ENCODE measurements at places on chromosomes 3 and 15.

DNA sequence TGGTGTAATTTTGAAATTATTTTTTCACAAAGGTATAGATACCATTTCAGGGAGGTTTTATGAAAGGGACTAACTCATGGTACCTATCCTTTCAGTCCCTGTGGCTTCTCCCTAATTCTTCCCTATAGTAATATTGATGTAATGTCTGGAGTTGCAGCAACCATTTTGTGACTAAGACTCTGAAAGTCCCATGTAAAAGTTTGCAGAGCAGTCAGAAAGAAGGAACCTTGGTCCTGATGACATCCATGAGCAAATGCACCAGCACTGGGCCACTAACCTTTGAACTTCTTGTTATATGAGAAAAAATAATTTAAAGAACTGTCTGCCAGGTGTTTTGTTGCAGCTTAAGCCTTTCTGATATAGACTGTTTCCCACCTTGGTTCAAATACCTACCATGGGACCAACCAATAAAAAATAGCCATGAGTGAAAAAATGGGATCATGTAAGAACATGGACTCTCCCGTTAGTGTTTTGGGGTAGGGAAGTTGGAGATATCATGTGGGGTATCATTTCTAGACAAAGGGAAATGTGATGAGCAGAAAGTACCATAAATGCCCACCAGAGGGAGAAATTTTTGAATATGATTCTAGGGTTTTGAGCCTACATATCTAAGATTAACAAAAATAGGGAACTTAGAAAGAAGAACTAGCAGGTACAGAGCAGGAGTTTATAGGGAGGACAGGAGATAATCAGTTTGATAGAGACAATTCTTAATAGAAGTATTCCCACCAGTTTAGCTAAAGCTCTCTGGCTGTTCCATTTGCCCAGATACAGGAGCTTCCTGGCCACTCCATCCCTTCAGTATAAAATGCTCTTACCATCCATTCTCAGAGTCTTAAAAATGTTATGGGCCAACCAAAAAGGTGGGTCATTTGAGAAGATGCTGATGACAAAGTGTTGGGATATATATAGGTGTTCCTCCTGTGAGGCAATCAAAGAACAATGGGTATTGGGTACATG, 3.4 kb upstream of the CPOX start:
- peak; percentile 19 for DNase-seq

DNA sequence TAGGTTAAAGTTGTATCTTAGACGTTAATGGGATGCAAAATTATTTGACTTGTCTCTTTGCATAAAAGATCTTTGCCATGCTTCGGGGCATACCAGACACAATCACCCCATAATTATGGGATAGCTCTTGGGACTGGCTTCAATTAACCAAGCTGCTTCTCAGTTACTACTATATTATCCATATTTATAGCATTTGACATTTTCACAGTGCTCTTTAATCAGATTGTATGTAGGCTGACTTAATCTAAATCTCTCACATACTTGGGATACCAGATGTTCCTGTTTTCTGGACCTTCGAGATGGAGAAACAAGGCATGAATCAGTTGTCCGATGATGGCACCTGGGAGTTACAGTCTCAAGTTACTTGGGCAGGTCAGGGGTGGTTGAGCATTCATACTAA, 27.2 kb upstream of the ABHD17C start:
- no peak for DNase-seq

DNA sequence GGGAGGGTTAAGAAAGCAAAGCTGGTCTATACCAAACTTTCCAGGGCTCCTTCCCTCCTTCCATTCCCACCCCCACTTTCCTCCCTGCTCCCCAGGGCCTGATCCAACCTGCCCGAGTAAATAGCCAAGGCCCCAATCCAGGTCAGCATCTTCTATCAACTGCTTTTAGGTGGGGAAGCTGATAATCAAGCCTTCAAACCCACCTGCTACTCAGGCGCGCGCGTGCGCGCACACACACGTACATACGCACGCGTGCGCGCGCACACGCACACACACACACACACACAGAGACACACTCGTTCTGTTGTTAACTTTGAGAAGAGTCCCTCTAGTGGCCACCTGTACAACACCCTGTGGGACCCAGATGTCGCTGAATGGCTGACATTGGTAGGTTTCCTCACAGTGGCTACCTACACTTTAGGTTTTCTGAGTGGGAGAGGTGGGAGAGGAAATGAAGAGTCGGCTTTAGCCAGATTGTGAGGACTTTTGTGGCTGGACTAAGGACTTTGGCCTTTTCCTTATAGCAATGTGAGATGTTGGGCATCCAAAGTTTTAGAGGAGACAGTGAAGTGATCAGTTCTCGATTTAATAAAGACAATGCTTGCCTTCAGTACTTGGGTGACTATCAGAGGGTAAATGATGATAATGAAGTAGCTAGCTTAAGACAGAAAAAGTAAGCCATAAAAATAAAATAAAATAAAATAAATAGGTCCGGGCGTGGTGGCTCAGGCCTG, 179.9 kb upstream of the C2CD4B start:
- DNase-seq = peak; percentile 46

GRCh38 chr3:172511783-172512762, 11.2 kb downstream of the TNFSF10 start:
- peak; percentile 66 for DNase-seq

DNA sequence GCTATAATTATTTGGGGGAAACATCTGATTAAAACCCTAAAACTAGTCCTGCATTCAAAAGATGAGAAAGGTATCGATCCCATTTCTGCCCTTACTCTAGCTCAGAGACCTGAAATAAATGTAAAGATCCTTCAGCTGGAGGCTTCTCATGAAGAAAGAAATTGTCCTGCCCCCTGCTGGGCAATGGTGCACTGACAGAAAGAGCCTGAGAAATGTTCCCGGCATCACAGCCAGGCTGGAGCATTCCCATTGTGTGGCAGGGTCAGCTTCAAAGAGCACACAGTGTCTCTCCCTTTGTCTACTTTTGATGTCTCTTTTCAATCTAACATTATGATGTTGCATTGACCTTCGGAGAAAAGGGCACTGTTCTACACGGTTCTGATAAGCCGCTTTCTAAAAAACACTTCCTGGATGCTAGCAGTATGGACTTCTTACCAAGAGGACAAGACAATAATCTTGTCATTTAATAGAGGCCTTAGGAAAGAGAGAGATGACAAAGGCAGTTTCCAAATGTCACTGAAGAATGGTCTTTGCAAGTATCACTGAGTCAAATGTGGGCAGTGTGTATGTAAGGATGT, 287.5 kb downstream of the MAGI1 start:
- no peak for DNase-seq

DNA sequence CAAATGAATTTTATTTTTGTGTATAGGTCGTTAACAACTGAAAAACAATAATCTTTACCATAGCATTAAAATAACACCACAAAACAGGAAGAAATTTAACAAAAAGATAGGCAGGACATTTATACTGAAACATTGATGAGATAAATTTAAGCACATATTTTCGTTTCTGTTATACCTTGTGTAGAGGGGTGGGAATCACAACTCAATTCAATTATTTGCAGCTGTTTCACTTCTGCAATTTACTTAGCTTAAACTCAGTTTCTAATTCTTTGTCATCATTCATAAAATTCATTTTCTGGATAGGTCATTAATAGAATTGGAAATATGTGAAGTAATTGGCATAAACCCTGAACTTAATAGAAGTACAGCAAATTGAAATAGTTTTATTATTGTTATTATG, 42.3 kb downstream of the TP63 start:
- no peak for DNase-seq

DNA sequence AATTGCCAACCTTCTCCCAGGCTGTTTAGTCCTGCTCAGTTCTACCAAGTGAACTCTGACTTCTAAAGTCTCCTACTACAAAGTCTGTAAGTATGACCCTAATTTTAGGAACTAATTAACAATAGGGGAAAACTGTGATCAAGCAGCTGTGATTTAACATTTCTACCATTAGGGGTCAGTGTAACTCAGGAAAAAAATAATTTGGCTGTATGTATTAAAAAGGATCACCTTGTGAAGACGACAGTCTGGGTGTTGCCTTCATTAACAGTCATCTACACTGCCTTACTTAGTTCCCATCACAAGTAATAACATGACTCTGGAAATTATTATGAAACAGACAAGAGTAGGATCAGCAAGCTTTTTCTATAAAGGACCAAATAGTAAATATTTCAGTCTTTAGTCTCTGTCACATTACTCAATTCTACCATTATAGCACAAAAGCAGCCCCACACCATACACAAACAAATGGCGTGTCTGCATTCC, 4.2 kb upstream of the NPHP3 start:
- DNase-seq = no peak

- no peak for DNase-seq
These were observed 407.3 kb downstream of the TBL1XR1 start for GRCh38 chr3:176789947-176790346.

GRCh38 chr15:89814112-89814742, 425 bp downstream of the ANPEP start:
- no peak for DNase-seq

- no peak for DNase-seq
These were observed 45.0 kb downstream of the MED12L start for GRCh38 chr3:151130428-151130827.

DNA sequence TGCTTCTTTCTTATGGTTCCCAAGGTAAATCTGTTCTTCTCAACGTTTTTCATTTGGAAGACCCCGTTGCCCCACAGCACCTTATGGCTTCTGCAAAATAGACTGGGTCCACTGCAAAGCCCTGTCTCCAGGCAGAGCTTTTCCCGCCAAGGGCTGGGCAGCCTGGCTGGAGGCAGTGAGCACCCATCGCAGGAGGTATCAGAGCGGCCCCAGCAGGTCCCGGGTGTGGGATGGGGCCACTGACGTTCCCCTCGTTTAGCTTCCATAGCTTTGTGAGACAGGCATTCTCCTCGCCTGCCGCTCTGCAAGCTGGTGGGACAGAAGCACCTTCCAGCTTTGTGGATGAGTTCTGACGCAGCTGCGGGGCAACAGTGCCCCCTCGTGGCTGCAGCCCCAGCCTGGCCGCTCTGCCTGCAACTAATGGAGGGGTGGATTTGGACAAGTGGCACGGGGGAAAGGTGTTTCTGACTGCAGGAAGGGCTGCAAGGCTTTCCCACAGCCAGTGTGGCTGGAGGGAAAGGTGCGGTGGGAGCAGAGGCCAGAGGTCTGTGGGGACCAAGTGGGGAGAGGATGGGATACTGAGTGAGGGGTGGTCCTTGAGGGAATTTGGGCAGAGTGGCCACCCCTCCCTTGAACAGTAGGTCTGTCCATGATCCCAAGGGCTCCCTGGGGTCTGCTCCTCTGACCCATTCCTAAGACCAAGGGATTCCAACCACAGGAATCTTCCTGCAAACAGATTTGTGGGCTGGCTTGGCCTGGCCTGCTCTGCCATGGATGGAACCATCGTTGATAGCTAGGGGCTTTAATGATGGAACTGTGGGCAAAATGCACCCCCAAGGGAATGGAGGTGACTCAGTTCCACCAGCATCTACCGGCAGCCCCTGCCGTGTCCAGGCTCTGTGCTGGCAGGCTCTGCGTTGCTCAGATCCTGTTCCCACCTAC, 99.4 kb downstream of the FBLN2 start:
- DNase-seq = peak; percentile 78

- no peak for DNase-seq
These were observed 5.7 kb upstream of the EXOG start for GRCh38 chr3:38490281-38491030.

DNA sequence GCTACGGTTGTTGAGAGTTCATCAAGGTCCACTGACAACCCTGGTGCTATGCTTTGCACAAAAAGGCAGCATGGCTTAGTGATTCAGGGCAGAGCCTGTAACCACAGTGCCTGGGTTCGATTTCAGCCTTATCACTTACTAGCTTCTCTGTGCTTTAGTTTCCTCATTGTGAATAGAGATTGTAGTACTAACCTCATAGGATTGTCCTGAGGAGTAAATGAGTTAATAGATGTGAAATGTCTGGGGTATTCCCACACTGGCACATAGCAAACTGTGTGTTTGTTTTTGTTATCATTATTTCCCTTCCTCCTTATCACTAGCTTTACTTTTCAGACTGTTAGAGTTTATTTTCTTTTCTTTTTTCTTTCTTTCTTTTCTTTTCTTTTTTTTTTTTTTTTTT, 16.3 kb downstream of the CRTAP start:
- no peak for DNase-seq

GRCh38 chr15:81843226-81843625, 202.6 kb downstream of the MEX3B start:
- no peak for DNase-seq

- no peak for DNase-seq
These were observed 29.6 kb downstream of the GSK3B start for GRCh38 chr3:120064641-120065040.

GRCh38 chr3:58679446-58679845, 12.9 kb upstream of the FAM3D start:
- no peak for DNase-seq

DNA sequence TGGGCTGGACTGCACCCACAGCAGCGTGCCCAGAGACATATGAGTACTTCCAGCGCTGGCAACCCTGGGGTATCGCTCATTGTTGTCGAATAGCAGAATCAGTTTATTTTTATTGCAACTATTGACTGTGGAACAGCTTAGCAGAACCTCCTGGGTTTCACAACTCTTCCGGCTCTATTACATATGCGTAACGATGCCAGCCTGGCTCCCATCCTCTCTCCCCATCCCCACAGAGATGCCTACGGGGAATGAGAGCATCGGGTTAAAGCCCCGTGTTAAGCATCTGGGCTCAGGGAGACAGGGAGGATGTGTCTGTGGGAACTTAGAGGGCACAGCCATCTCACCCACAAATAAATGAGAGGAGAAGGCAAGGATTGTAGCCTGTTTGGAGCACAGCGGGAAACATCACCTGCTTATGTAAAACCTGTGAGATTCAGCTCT, 76.6 kb upstream of the DLG1 start:
- no peak for DNase-seq

GRCh38 chr3:115624029-115624741, 875 bp downstream of the GAP43 start:
- DNase-seq = no peak

DNA sequence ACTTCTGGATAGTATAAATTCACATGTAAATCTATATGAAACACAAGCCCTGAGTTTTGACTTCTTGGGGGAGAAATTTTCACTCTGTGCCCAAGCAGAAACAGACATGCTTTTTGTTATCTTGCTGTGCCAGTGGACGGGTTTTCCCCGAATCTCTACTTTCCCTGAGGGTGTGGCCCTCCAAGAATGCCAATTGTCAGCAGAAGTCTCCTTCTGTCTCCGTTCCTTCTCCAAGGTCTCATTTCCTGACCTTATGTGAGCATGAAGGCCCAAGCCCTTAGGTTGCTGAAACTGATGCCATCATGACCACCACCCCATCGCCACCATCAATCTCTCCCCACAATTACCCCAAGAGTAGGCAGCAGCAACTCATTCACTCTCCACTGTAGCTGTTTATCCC, 253.8 kb downstream of the XXYLT1 start:
- no peak for DNase-seq

- no peak for DNase-seq
These were observed 77.5 kb downstream of the LPP start for GRCh38 chr3:188231456-188231855.

DNA sequence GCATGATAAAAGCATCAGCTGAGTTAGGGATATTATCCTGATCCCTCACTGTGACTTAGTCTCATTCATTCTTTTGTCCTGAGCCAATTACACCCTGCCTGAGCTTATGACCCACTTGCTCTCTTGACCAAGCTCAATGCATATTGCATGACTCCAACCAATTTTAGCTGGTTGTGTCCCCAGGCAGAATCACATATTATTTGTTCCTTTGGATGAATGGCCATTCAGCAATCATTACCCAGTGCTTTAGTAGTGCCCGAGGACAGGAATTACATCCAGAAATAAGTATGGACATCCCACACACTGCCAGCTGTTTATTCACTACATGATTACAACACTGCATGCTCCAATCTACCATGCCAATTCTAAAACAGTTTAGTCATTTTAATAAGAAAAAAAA, 322.5 kb downstream of the ZBBX start:
- no peak for DNase-seq

- no peak for DNase-seq
These were observed 523.2 kb upstream of the GOLIM4 start for GRCh38 chr3:168618827-168619470.

Measured in stimulated activated CD4-positive, alpha-beta T cell treated with anti-CD3 and anti-CD28 coated beads, Interleukin-4, amount 100 ng/mL, for 24 hours (primary cell).